ENCODE measurements at places on chromosomes 6 and 20.

GRCh38 chr6:33183071-33183683 lies 9.1 kb downstream of the COL11A2 start:
- DNase-seq: no peak

DNA sequence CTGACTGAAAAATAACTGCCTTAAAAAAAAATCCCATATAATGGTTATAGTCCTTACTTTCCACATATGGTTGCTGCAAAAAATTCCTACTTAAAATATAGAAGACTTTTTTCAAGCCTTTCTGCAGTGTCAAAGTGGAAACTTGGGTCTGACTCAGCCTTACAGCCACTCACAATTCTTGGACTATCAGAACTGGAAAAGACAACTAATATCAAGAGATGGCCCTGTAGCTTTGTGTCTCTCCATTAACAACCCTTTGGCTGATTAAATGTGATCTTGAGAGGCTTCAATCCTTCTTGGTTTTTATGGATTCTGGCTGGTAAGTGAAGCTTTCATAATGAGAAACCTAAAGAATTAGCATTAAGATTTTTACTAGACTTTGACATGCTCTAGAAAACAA lies 307.8 kb downstream of the RNGTT start:
- DNase-seq: no peak

DNA sequence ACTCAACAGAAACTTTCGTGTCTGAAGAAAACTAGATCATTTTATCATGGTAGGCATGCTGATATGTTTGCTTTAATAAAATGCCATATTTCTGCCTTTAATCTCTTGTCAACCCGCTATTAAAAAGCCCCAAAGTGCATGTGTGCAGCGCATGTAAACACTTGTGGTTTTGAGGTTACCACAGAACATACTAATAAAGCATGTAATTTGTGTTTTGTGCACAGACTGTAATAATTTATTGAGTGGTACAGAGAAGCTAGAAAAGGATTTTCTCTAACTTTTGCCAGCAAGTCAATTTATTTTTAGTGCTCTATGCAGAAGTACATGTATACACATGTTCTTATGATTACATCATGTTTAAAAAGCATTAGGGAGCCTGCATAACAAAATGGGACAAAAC lies 349.9 kb upstream of the SLC35B3 start:
- DNase-seq: no peak

DNA sequence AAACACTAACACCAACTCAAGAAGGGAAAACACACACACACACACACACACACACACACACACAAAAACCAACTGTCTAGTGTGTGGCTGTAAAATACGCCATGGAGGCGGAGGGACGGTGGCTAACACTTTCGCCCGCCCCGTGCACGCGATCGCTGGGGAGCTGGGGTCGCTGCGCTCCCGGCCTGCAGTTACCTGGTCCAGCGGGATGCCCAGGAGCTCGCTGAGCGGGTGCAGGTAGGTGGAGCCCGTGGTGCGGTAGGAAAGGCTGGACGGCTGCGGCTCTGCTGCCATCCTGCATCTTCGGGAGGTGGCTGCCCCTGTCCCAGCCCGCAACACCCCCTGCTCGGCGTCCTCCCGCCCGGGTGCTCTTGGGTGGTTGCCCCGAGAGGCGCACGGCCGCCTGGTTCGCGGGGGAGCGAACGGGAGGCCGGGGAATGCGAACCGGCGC lies 303 bp downstream of the MBOAT1 start:
- DNase-seq: no peak

DNA sequence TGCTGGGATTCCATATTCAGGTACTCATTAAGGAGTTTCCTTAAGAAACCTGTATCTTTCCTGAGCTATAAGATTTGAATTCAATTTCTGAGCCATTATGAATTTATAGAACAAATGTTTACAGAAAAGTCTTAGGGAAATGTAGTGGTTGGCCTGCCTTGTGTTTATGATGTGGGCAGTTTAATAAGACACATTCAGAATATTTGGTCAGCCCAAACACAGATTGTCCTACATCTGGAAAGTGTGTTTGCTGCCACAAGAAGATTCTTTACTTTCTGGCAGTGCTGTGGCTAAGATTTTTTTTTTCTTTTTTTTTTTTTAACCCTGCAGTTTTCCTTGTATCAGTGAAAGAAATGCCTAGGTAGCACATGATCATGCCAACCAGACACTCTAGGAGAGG lies 15.2 kb downstream of the TBX18 start:
- DNase-seq: no peak

- DNase-seq: no peak
These were observed 19.1 kb upstream of the TFB1M start for GRCh38 chr6:155333414-155333813.

GRCh38 chr20:57294550-57294949 lies 28.1 kb upstream of the BMP7 start:
- DNase-seq: no peak

DNA sequence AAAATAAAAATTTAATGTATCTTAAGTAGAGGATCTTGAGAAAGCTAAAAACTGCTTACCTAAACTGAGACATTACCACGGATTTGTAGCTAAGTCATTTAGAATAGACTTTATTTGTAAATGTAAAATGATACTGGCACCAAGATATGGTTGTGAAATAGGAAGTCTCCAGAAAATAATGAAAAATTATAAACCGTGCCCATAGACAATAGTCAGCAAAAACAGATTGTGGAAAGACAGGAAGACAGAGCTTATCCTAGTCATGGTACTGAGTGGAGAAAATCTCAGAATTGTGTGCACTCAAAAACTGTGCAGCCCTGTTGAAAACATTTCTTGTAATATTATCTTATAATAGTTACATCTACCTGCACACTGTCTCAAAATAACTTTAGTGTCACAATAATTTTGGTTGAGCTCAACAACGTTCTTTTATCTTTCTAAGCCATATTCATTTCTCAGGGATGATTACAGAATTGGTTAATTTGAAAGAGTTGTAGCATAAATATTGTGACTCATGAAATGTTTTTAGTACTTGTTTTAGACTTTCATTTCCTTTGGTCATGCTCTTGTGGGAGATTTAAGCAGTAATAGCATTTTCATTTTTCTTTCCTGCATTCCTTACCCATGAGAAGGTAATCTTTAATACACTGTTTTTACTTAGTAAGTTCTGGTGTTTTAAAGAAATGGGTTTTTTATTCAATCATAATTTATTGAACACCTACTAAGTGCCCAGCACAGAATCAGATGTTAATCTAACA lies 174.5 kb downstream of the SOX4 start:
- DNase-seq: peak; percentile 54

DNA sequence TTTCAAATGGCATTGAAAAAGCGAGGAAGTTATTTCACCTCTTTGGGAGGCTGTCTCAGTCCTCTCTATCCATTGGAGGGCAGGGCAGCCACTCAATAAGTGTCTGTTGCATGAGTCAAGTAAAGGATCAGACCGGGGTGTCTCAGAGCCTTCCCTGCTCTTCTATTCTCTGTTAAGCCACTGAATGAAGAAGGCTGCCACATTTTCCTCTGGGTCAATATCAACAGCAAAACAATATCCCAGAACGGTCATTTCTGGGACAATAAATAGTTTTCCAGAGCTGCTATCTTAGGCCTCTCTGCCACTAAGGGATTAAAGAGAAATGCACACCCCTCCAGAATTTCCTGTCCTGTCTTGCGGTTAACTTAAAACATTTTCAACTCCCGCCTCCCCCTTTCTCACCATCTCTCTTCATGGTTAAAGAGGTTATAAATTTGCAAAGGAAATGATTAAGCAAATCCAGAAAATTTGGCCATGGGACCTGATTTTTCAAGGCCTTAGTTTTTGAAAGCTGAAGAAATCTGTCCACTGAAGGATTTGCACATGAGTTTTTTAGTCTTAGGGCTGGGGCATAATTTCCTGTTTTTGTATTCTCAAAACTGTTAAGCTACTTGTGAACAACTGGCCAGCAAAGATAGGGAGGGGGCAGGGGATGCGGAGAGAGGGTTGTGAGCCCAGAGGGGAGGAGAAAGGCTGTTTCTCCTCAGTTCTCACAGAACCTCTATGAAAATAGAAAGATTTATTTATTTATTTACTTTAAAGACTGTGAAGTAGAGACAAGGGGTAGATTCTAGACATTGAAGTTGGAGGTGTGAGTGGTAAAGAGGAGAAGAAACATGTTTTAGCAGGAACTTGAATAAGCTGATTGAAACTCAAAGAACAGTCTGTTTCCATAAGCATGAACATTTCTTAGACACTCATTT lies 135.7 kb downstream of the BCAS1 start:
- DNase-seq: no peak

DNA sequence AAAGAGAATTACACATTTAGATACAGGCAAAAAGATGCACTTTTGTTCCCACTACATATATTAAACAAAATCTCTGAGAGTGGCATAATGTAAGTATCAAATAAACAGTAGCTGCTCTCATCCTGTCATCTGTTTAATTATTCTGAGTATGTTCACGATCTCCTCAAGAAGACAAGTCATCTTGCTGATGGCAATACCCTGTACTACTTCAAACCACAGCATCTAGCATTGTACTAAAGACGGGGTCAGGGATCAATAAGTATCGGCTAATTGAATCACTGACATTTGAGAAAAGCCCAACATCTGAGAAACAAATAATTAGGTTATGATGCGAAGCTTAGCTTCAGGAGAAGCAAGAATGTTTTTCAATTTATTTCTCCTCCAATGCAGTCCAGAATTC lies 175.1 kb downstream of the PTPRK start:
- DNase-seq: no peak

DNA sequence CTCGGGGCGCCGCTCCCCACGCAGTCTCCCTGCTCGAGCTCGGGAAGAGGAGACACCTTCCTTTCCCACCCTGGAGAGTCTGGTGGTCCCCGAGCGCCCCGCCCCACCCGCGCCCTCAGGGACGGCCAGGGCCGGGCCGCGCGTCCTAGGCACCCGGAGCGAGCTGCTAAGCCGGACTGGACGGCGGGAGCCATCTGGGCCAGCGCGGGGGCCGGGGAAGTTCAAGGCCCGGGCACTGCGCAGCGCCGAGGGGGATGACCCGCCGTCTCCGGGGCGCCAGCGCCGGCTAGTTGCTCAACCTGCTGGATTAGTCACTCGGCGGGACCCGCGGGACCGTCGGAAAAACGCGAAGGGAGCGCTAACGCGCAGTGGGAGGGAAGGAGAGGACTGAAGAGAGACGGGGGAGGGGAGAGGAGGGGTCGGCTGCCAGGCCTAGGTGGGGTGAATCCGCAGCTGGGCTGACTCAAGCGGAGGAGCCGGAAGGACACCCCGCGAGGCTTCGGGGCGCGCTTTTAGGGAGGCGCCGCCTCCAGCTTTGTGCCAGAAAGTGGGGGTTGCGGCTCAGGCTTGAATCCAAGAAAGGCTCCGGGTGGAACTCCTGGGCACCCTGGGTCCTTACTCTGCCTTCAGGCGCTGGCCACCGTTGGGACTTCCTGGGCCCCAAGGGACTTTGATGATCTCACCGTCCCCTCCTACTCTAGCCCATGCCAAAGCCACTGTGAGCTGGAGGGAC lies 75.7 kb upstream of the FOXP4 start:
- no peak for DNase-seq

GRCh38 chr6:112330071-112330878 lies 16.9 kb upstream of the RFPL4B start:
- DNase-seq: no peak

GRCh38 chr20:49909499-49910339 lies 5.6 kb downstream of the SPATA2 start:
- DNase-seq: no peak

- DNase-seq: no peak
These were observed 32.5 kb downstream of the DLL1 start for GRCh38 chr6:170258407-170258806.

- no peak for DNase-seq
These were observed 188.9 kb downstream of the TSHZ2 start for GRCh38 chr20:53161073-53161472.

GRCh38 chr20:14744723-14745122 lies 407.3 kb upstream of the FLRT3 start:
- DNase-seq: no peak

- DNase-seq: no peak
These were observed 559.6 kb upstream of the NRSN1 start for GRCh38 chr6:23566418-23566817.

- DNase-seq: no peak
These were observed 4.7 kb upstream of the GJA1 start for GRCh38 chr6:121430514-121431460.

- no peak for DNase-seq
These were observed 868.6 kb upstream of the GJE1 start for GRCh38 chr6:141264101-141264500.

DNA sequence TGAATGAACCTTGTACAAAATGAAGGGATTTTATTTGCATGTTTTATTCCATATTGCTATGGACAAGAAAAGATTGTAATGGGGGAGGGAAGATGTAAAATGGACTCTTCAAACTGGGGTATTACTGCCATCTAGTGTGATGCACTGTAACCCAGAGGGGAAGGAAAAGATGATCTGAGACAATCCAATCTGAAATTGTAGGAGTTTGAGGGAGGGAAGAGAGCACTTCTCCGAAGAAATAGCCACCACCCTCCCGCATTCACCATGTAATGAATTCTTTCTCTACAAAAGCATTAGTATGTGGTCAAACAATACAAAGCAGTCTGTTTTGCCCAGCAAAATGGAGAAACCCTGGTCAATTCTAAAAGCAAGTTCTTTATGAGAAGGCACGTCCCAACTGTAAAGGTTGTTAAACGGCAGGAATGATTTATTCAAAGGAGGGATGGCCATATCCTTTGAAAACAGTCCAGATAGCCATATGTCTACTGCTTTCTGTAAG lies 679.5 kb upstream of the NRSN1 start:
- DNase-seq: peak; percentile 23

DNA sequence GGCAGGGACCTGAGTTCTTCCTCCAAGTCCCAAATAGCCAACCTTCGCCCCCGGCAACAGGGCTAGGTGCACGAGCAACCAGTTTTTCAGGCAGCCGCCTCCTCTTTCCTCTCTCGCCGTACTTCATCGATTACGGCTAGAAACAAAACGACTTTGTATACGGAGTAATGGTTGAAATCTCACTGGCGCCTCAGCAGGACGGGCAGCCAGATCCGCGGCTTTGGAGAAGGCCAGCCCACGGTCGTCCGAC lies 333 bp upstream of the SMIM13 start:
- DNase-seq: no peak

DNA sequence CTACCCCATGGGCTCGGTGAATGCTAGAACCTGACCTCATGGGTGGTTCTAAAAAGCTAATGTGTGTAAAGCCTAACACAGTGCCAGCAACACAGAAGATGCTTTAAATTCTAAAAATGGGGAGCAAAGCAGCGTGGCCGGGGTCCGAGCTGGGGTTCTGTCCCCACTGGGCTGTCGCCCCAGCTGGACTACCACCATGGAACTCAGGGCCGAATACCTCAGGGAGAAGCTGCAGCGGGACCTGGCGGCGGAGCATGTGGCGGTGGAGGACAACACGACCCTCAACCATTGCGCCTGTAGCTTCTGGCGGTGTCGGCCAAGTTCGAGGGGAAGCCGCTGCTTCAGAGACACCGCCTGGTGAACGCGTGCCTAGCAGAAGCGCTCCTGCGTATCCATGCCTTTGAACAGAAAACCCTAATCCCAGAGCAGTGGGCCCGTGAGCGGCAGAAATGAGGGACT lies 8.4 kb downstream of the SOX4 start:
- no peak for DNase-seq

Data from AG04449 (cell line).